Sciatic nerve (tissue), 2 donors: ENCODE measurements at places on chromosomes 5 and 9.
A peak's percentile ranks its signal among the peaks of the same experiment; 100 is the strongest.

- no peak for DNase-seq
Measured at GRCh38 chr5:170445936-170446335, 56.8 kb upstream of the KCNMB1 start.

- DNase-seq, result no peak
Measured at GRCh38 chr9:22238809-22239684, 207.6 kb upstream of the DMRTA1 start.

DNA sequence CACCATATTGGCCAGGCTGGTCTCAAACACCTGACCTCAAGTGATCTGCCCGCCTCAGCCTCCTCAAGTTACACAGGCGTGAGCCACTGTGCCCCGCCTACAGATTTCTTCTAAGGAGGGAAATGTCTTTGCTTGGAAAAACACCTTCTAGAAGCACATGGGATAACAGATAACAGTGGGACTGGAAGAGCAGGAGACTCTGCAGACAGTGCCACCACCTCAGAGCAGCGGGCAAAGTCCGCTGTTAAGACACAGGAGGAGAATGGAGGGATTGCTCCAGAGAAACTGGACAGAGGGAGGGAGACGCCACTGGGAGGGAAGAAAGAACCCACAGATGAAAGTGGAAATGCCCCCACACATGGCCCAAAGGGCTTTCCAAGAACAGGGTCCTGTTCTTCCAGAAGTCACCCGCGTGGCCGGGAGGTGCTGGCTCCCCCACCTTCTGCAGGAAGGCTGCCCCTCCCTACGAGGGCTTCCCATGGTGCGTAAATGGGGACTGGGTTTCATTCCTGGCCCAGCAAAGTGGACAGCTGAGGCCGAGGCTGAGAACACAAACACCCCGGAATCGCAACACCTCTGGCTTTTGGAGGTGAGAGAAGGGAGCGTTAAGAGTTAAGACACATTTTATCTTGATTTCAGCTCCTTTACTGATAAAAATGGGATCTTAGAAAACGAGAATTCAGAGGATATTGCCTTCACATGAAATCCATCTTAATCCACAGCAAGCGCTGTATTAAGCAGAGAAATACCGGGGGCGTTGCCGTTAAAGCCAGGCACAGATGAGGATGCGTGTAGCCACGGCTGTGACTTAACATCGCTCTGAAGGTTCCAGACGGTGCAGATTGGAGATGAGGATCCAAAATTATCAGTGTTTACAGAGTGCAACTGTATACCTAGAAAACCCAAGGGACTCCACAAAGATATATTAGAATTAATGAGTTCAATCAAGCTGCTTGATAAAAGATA lies 11.2 kb downstream of the ADAMTS2 start:
- DNase-seq, result no peak

DNA sequence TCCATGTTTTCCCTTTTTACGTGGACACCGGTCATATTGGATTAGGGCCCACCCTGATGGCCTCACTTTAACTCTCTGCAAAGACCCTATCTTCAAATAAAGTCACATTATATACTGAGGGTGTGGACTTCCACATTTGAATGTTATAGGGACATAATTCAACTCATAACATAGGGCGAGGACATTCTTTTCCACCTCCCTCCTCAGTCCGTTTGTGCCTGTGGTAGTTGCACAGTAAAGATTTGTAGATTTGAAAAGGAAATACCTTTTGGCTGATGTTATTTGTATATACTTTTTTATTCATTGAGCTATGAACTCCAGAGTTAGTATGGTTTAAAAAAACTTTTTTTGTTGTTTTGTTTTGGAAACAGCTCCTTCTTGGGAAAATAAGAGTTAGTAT lies 51.0 kb upstream of the DHFR start:
- no peak for DNase-seq

DNA sequence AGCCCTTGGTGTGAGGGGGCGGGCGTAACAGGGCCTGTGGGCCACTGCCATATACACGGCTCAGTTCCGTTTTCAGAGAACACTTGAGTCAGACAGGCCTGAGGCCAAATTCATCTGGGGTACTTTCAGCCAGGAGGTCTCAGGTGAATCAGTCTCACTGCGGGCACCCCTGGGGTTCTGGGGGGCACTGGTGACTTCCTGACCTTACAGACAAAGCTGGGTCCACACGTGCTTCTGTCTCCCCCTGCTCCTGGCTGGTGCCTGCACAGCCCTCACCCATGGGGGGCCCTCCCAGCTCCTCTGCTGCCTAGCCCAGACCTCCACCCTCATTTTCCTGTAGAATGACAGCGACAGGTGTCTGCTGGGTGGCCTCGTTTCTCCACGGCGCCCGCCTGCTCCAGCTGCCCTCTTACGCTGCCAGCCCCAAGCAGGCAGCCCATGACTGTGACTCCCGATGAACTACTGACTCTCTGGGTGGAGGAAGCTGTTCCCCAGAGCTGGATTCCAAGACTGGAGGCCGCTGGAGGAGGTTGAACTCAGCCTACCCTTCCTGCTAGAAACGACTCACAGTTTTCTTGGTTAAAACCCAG lies 374.1 kb upstream of the IRX4 start:
- DNase-seq, result no peak

DNA sequence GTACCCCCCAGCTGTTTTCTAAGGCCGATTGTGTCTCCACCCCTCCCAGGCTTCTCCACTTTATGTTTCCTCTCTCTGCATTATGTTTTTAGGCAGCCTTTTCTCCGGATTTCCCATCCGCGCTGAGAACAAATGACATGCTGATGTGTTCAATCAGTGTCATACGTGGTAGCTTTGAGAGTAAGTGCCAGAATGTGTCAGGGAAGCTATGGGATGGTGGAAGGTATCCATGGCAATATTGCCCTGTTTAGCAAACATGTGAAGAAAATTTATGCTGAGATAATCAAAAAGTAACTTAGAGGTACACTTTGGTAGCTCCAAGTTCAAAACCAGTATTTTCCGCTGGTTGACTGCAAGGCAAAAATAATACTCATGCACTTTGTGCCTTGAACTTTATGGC lies 36.6 kb upstream of the LECT2 start:
- DNase-seq, result no peak

- DNase-seq, result no peak
Measured at GRCh38 chr9:113399646-113400200, 1.4 kb downstream of the ALAD start.

- no peak for DNase-seq
Measured at GRCh38 chr9:115466756-115467155, 348.8 kb upstream of the TNC start.

GRCh38 chr5:60229691-60230185 lies 336.2 kb upstream of the PDE4D start:
- DNase-seq, result no peak

DNA sequence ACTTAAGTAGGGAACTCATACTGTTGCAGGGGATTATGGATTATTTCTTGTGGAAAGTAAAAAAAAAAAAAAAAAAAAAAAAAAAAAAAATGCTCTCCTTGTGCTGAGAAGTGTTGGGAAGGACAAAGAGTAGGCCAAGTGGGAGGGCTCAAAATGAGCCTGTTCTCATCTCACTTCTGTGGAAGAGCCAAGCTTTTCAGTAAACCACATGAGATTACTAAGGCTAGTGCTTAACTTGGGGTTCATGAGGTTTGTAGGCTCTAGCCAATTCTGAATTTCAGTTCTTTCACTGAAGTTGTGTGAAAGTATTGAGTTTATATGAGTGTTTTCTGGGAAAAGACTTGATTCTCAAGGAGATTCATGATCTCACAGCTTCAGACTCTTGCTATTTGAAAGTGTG lies 23.0 kb upstream of the CEP78 start:
- DNase-seq, result no peak

DNA sequence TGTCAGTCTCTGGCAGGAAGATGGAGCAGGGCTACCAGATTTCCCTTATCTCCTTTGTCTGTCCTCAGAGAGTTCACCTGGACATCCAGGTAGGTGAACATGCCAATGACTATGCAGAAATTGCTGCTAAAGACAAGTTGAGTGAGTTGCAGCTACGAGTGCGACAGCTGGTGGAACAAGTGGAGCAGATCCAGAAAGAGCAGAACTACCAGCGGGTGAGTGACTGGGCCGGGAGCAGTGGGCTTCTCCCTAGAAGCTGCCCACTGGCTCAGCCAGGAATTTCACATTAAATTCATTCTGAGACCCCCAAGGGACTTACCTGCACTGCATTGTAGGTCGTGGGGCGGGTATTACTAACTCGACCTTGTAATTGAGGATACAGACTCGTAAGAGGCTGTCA lies 2.1 kb downstream of the TMED9 start:
- DNase-seq, result peak; percentile 9

GRCh38 chr9:95495961-95496360 lies 20.8 kb downstream of the PTCH1 start:
- DNase-seq, result no peak

GRCh38 chr9:69172895-69173294 lies 1.2 kb upstream of the TJP2 start:
- DNase-seq, result no peak

- no peak for DNase-seq
Measured at GRCh38 chr9:122379340-122379739, 8.5 kb downstream of the PTGS1 start.

- DNase-seq, result no peak
Measured at GRCh38 chr5:121500310-121500709, 351.4 kb upstream of the FTMT start.

DNA sequence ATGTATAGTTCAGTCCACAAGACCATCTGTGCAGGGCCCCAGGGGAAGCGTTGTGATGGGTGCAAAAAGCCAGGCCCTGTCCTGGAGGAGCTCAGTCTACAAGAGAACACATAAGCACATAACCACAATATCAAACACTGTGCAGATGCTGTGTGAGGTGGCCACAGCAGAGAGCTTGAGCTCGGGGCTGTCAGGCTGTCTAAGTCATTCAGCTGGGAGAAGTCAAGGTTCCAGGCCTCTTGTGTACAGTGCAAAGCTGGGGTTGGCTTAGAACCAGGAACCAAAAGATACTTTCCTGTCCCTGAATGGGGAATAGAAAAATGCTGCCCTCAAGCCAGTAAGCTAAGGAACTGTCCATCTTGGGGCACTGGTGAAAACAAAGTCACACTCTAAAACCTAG lies 75.0 kb downstream of the PRDM6 start:
- no peak for DNase-seq

DNA sequence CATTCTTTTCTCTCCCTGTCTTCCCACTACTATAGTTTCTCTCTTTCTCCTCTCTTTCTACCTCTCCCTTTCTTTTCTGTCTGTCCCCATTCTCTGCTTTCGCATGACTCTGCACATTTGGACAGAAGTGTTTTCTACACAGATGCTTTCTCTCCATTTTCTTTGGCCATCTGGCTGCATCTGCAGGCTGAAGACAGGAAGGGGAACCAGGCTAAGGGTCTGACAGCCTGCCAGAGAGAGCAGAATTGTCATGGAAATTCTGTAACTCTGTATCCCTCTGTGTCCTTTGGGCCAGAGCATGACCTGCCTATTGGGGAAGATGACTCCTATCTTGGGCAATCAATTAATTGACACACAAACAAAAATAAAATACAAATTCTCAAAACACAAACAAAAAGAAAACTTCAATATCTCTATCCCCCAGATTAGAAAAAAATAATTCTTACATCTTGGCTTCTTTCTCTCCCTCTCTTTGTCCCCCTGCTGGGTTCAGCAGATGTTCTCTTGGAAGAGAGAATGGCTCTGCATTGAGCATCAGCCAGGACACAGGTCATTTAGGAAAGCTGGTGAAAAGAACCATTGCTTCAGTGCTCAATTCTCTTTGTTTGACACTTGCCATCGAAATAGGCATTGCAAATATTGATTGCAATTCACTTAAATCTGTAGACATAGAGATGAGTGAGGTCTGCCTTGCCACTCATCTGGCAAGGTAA lies 415.9 kb upstream of the KLF4 start:
- DNase-seq, result no peak

- DNase-seq, result no peak
Measured at GRCh38 chr9:93536874-93537273, 39.5 kb upstream of the PHF2 start.

GRCh38 chr9:72144756-72145492 lies 4.3 kb upstream of the GDA start:
- DNase-seq, result no peak

DNA sequence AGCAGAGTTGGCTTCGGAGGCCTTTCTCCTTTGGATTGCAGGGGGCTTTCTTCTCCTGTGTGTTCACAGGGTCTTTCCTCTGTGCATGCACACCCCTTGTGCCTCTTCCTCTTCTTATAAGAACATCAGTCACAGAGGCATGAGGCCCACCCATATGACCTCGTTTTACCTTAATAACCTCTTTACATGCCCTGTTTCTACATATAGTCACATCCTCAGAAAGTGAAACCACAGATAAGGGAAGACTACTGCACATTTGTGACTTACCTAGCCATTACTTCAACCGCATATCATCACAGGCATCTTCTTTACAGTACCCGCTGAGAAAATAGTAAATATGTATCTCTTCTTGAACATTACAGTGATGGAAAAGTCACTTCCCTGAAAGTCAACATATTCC lies 204.9 kb upstream of the TARS1 start:
- DNase-seq, result no peak

DNA sequence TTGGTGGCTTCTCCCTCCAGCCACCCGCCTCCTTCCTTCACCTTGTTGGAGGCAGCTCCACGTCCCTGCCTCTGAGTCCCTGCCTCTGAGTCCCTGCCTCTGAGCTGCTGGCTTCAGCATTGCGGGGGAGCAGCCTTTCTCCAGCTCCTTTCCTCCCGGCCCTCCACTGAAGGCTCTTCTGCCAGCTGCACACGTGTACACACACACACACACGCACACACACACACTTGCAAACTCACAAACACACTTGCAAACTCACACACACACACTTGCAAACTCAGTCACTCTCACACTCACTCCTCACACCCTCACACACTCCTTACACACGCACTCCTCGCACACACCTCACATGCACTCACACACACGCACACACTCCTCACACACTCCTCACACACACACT lies 45.1 kb downstream of the C9orf50 start:
- DNase-seq, result no peak

DNA sequence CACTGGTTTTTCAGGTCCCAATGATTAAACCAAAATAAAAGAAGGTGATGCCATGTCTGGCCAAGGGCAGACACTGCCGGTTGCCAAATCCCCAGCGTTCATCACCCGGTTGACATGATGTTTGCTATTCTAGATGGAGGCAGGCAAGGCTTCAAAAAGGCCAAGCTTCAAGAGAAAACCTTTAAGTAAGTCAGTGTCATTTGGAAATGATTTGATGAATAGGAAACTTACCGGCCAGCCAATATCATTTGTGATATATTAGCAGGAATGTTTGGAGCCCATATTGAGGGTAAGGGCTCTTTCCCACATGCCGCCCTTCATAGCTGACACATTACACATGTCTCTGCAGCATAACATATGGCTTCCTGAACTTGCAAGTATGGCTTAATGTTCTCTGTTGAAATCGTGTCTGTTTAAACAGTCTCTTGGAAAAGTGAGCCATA lies 89.5 kb upstream of the TTC23L start:
- no peak for DNase-seq

DNA sequence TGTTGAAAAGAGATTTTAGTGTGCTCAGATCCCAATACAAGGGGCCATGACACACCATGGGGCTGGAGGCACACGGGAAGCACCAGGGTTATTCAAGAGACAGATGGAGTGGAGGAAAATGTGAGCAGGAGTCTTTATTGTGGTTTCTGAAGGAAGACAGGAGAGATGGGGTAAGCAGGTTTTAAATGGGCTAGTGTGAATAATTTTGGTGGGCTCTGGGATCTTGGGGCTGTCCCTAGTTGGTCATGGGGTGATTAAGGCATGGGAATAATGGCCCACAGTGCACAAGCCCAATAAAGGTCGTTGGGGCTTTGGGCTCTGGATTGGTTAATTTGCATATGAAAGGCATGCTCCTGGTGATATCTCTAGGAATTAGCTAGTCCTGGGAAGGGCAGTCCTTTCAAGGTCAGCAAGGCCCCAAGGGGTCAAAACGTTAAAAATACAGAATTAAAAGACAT lies 3.6 kb upstream of the SCGB3A2 start:
- DNase-seq, result no peak
